ENCODE measurements at places on chromosomes 5 and 9. TPM values are rescaled to one million over a fixed set of nuclear protein-coding genes. Genes with fewer than 3 reads are reported as not detected.

The NDUFA8 gene
- total RNA-seq = 26.1 TPM

The AMBP gene
- not detected for total RNA-seq

DNA sequence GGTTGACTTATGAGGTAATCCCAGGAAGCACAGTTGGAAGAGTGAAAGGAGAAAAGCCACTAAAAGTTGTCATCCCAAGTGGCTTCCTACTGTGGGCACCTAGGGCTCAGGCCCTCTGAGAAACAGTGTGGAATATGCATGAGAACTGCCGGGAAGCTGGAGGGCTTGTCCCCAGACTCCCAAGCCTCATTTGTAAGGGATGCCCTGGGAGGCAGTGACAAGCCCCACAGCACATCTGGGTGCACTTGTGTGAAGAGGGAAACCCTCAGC, 64.5 kb downstream of the SFXN1 start:
- DNase-seq = no peak

- no peak for DNase-seq
Observed at GRCh38 chr9:6655036-6655435, 9.5 kb upstream of the GLDC start.

DNA sequence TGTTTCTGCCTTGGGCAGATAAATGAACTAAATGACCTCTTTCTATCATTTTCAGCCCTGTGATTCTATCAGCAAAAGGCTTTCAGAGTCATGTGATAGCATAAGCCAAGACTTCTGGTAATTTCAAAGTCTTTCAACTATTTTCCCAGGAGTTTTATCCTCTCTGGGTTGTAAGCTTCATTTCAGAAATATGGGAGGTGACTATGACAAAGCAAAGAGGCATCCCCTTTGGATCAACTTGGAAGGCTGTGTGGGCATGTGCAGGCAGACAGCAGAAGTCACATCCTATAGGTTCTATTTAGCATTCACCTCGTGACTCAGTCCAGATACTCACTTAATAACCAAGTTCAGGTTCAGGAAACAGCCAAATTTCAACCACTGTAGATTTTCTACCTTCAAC, 149.0 kb upstream of the FST start:
- DNase-seq = no peak
